ENCODE measurements at places on chromosomes 12 and 14. TPM values are rescaled to one million over a fixed set of nuclear protein-coding genes. Genes with fewer than 3 reads are reported as not detected.

The KCNC2 gene
- not detected for total RNA-seq

The AEBP2 gene
- 23.2 TPM for total RNA-seq

The HCAR1 gene
- under 0.01 TPM for total RNA-seq

The HVCN1 gene
- total RNA-seq, result 2.9 TPM

The REP15 gene
- 6.2 TPM for total RNA-seq

The FLRT2 gene
- total RNA-seq, result 342 TPM

The RNF212B gene
- total RNA-seq, result not detected

The SLC6A12 gene
- total RNA-seq, result not detected

The YAF2 gene
- 13.7 TPM for total RNA-seq

The ANKS1B gene
- total RNA-seq, result 0.65 TPM

The NKX2-8 gene
- not detected for total RNA-seq

The TAS2R20 gene
- 3.9 TPM for total RNA-seq

The KRT3 gene
- total RNA-seq, result not detected

The CDK4 gene
- total RNA-seq, result 215 TPM

The SLC5A8 gene
- not detected for total RNA-seq

The OS9 gene
- total RNA-seq, result 199 TPM

The PMEL gene
- total RNA-seq, result 1.3 TPM

The EML1 gene
- 41.6 TPM for total RNA-seq

The TMEM253 gene
- not detected for total RNA-seq

The KLRC4 gene
- total RNA-seq, result not detected

The APOF gene
- not detected for total RNA-seq

The OR4E2 gene
- not detected for total RNA-seq

The HOXC4 gene
- total RNA-seq, result not detected

The IFNG-AS1 gene
- not detected for total RNA-seq

The PPP1R1A gene
- not detected for total RNA-seq

The C14orf132 gene
- 0.98 TPM for total RNA-seq

The PRR4 gene
- 0.76 TPM for total RNA-seq

The OVCH1 gene
- not detected for total RNA-seq

The KDM2B gene
- 33.4 TPM for total RNA-seq

The TMTC1 gene
- 1.2 TPM for total RNA-seq

The KIF26A gene
- total RNA-seq, result 14.6 TPM

The SPRING1 gene
- 51.2 TPM for total RNA-seq

The ITGB7 gene
- total RNA-seq, result under 0.01 TPM

The PRIMA1 gene
- not detected for total RNA-seq

The GPR84 gene
- total RNA-seq, result 0.38 TPM

The NINJ2 gene
- total RNA-seq, result 1.6 TPM

The FAM222A gene
- total RNA-seq, result 0.65 TPM

The CFAP73 gene
- total RNA-seq, result not detected

The GLIPR1L2 gene
- not detected for total RNA-seq

The GCH1 gene
- 2.3 TPM for total RNA-seq

The KRT72 gene
- not detected for total RNA-seq

The MUCL1 gene
- total RNA-seq, result not detected

Data from vein endothelial cell (primary cell).